ENCODE measurements at places on chromosomes 2 and 18.

DNA sequence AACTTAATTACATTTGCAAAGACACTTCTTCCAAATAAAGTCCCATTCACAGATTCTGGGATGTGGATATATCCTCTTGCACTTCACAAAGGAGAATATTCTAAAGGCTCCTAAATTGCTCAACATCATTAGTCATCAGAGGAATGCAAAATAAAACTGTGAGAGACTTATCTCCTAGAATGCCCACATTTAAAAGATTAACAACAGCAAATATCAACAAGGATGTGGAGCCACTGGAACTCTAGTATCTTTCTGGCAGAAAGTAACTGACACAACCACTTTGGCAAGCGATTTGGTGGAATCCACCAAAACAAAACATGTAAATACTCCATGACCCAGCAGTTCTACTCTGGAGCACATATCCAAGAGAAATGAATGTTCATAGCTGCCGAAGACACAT is 4.6 kb downstream of the NEU2 start:
- no peak for DNase-seq

DNA sequence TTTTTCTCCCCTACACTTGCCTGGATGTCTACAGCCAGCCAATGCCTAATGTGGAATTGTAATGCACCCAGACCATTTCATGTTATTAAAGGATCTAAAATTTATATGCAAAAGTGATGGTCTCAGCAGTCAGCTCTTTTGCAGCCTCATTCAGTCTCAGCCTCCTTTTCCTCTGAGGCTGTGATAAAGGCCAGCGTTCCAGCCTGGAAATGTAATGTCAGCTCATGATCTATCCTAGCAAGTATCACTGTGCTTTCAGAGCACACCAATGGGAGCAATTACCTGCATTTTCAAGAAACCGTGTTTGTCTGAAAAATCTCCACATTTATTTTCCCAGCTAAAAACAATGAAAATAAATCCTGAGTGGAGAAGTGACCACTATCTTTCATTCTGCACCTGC is 274.6 kb downstream of the CDH20 start:
- no peak for DNase-seq

DNA sequence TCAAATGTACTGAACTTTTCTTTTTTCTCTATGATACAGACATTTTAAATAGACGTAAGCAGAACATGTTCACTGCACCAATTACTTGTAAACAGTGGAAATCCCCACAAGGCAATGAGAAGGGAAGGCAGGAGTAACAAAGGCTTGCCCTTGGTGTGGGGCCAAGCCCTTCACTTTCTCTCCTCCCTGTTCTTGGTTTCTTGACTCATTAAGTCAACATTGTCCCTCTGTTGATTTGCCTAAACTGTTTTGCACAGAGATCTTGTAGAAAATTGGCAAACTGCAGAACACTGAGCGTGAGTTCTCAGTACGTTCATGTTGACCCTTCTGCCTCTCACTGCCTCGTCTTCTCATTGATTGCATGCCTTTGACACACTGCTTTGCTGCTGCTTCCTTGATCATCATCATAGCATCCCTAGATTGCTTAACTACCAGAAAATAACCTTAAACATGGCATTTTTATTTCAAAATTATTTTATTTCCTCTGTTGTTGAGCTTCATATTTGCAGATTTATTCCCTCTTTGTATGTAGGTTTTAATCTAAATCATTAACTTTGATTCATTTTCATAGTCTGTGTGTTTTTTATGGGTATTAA is 257.7 kb downstream of the PTGR3 start:
- no peak for DNase-seq

- DNase-seq: no peak
Observed at GRCh38 chr18:42340423-42341009, 385.5 kb downstream of the PIK3C3 start.

DNA sequence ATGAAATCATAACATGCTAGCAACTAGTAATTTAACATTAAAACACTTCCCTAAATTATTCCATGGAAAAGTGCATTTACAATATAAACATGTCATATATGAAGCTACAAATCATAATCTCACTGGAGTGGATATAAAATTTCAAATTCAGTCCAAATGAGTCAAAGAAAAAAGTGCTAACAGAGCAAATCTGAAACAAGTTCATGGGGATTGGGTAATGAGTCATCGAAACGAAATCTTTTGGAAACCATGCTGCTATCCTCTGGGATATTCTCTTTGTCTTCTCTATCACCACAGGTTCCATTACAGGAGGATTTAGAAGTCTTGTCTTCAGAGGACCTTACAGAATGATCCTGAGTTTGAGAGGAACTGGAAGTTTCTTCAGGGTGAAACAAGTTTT is 34.1 kb downstream of the STK17B start:
- DNase-seq: no peak

- no peak for DNase-seq
Observed at GRCh38 chr18:46134920-46135675, 30.9 kb downstream of the HAUS1 start.

DNA sequence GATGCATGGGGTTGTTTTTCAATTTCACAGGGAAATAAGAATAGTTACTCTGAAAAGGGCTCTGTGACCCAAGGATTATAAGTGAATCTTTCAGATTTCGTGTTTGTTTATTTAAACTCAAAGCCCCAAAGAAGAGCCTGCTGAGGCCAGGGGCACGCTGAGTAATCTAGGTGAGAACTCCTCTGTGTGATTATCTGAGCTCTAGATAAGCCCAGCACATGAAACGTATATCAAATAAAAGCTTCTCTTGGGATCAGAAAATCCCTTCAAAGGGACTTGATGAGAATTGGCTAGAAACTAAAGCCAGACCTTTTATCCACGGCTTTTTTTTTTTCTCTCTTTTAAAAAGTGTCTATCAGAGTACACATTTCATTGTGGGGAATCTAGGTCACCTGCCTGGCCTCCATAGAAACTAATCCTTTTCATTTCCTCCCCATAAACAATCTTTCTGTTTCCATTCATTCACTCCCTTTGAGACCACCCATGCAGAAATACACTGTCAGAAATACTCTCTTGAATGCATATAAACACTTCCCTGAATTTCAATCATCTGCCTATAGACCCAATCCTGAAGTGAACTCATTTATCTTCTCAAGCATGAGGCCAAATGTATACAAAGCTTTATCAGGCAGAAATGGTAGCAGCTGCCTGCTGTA is 137.4 kb downstream of the RIT2 start:
- no peak for DNase-seq

DNA sequence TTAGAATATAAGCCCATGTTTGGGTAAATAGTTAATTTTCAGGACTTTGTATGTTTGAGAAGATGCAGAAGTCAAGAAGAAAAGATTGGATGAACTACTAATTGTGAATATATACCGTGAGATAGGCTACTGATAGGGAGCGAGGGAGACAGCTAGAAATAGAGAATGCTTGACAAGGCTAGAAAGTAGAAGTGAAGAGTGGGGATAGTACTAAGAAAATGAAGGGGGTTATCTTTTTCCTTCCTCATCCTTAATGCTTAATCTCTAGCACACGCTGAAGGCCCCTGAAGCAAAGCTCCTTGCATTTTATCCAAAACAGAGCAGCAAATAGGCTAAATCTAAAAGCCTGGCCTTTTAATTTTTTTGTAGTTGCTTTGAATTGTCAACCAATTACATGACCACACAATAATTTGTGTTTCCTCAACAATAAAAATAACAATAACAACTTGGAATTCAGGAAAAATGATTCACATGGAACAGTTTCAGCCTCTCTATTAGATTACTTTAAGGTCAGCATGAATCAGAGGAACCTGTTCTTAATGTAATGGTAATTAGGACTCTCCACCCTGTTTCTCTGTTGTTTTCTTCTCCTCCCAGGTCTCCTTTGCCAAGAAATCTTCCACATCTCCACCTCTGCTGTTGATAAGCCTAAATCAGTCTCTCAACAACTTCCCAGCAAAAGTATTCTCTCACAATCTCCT is 1071.3 kb upstream of the ZEB2 start:
- DNase-seq: no peak

All from stimulated activated naive CD4-positive, alpha-beta T cell treated with Interleukin-2 at 50 U/mL for 16 hours (primary cell).